ENCODE measurements at places on chromosomes 3 and 15.

GRCh38 chr3:163766112-163766511 is 1312.2 kb downstream of the SI start:
- DNase-seq = no peak

DNA sequence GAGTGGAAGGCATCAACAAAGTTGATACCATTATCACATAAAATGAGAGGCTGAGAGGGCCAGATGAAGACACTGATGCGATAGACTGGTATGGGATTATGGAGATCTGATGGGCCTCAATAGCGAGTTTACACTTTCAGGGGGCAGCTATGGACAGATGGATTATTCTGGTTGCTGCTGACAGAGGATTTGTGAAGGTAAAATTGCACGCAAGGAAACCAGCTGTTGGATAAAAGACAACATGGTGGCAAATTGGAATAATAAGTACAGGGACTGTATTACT is 203.9 kb downstream of the MBNL1 start:
- DNase-seq = no peak

DNA sequence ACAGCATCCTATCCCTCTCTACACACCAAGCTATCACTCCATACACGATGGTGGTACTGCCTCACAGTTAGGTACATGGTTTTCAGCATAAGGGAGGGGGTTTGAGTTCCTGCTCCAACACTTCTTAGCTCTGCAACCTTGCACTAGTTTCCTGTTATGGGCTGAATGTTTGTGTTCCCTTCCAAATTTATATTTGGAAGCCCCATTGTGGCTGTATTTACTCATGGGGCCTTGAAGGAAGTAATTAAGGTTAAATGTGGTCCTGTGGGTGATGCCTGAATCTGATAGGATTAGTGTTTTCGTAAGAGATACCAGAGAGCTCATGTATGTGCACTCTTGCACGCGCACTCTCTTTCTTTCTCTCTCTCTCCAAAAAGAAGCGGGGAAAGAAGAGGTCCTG is 259.4 kb downstream of the RORA start:
- no peak for DNase-seq

DNA sequence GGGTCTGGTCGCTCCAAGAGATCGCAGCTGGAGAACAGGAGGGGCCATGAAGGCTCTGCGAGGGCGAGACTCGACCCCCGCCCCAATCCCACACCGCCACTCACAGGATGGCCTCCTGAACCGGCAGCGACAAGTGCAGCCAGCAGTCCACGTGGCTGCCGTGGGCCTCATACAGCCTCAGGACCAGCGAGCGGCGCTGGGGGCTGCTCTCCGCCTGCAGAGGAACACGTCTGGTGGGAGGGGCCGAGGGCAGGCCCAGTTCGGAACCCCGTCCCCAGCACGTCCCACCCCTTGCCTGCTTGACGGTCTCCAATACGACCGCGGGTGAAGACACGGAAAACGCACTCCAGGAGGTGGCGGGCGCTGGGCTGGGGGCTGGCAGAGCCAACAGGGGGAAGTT is 9.2 kb downstream of the NEIL1 start:
- DNase-seq = no peak

DNA sequence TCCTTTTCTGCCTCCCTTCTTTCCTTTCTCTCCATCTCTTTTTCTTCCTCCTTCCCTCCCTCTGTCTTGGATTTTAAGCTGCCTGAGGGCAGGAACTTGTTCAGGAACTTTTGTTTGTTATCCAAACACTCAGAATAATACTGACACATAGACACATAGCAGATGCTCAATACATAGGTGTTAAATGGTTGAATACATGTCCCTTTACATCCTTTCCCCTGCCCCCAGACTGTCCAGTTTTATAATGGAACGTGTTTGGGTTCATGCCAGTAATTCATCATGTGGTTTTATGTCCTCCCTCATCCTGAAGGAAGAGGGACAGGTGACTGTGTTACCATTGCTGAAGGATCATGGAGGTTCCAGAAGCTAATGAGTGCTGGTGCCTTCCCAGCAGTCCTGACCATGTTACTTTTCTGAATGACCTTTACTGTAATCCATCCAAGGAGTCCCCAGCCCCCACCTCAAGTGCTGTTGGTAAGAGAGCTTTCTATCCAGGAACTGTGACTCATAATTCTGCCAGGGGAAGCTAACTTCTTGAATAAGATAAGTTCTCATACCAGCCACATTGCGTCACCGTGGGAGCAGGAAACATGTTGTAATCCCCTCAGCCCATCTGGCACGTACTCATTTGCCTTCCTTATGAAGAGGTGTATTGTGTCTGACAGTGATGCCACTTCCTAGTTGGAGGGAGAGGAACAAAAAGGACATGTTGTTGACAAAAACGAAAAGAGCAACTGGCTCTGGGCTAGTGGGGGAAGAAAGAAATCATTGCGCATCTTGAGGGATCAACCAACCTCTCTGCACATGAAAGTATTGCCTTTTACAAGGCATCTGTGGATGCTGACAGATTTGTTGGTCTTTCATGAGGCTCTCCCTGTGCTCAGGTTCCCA is 52.4 kb downstream of the IL1RAP start:
- no peak for DNase-seq
